ENCODE measurements at places on chromosomes 1 and 21.

DNA sequence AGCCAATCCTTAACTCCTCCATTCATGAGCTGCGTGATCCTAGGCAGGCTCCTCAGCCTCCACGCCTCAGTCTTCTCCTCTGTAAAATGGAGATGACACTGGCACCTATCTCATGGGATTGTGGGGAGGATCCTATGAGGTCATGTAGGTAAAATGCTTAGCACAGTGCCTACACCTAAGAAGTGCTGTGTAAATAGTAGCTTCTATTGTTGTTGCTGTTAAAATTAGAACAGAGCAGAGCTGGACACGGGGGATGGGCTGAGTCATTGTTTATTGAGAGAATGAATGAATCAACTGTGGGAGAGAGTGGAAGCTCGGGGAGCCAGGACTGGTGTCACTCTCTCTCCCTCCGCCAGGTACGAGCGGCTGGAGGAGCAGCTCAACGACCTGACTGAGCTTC is 43.0 kb downstream of the TMCC2 start:
- peak; percentile 66 for DNase-seq

GRCh38 chr1:26191739-26192138 is 1.3 kb downstream of the CATSPER4 start:
- no peak for DNase-seq

- DNase-seq, result no peak
Observed at GRCh38 chr1:6950001-6950765, 164.9 kb downstream of the CAMTA1 start.

DNA sequence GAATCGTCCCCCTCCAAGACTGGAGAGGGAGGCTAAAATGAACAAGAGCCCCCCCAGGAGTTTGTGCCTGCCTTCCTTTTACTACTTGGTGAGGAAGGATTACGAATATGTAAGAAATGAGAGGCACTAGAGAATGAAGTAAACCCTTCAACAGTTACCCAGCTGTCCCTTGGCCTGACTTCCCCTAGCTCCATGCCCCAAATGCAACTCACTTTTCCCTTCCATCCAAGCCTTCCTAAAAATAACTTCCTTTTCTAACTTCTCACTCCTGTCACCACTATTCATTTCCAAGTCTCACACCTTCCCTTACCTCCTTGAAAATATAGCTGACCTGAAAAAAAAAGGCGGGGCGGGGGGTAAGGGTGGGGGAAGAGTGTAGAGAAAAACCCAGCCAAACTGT is 96.6 kb upstream of the HNRNPU start:
- DNase-seq, result no peak

DNA sequence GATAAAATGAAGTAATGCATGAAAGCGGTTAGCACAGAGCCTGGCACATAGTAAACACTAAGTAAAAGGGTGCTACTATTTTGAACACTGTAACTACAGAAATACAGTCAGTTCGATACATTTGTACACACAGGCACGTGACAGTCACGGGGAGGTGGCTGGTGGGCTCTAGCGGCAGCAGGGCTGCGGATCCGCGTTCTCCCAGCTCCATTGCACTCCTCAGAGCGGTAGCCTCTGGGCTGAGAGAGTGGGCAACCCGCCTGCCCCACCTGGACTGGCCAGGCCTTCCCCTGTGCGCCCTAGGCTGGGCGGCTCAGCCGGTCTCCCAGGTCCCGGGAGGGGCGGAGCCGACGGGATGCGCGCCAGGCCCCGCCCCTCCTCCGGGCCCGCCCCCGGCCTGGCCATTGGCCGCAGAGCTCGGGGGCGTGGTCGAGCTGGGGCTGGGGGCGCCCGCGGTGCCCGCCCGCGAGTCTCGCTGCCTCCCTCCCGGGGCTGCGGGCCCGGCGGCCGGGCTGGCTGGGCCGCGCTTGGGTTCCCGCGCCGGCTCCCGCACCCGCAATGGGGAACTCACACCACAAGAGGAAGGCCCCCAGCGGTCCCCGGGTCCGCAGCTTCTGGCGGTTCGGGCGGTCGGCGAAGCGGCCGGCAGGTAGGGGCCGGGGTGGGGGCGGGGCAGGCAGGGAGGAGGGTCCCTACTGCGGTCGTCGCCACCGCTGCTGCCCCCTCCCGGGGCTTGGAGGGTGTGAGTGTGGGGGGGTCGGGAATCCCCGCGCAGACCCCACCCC is 51.2 kb upstream of the SYNC start:
- peak; percentile 39 for DNase-seq

- peak; percentile 12 for DNase-seq
Observed at GRCh38 chr1:29682919-29683295, 446.6 kb downstream of the PTPRU start.

DNA sequence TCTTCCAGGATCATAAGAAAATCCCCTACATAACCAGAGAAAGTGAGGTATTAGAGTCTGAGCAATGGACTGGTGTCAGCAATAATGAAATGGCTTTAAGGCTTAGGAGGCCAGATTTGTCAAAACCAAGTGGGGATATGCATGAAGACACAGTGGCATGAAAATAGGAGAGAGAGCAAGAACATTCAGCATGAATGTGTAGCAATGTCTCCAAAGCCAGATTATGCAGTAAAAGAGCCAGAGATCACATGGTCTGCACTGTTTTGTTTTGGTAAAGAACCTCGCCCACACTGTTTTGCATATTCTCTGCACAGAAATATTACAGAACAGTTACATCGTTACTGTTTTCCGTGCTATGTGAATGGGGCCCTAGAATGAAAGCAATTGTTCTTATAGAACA is 589.4 kb downstream of the PLPP3 start:
- peak; percentile 35 for DNase-seq

GRCh38 chr1:210445931-210446330 is 117.2 kb downstream of the HHAT start:
- no peak for DNase-seq

Measured in amniotic epithelial cell (primary cell).